ENCODE measurements at places on chromosomes 1 and 21.

DNA sequence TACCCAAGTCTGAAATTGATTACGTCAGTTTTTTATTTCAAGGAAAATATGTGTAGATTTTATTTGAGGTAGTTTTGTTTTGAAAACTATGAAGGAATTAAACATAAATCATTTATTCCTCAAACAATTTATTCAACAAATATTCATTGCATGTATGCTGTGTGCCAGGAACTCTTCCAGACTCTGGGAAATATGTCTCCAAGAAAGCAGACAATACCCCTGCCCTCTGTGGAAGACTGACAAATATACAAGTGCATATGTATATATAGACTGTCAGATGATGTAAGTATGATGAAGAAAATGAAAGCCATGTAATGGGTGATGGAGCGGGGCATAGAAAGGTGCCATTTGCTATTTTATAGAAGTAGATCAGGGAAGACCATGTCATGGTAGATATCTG lies 889.5 kb downstream of the USP25 start:
- DNase-seq: no peak

DNA sequence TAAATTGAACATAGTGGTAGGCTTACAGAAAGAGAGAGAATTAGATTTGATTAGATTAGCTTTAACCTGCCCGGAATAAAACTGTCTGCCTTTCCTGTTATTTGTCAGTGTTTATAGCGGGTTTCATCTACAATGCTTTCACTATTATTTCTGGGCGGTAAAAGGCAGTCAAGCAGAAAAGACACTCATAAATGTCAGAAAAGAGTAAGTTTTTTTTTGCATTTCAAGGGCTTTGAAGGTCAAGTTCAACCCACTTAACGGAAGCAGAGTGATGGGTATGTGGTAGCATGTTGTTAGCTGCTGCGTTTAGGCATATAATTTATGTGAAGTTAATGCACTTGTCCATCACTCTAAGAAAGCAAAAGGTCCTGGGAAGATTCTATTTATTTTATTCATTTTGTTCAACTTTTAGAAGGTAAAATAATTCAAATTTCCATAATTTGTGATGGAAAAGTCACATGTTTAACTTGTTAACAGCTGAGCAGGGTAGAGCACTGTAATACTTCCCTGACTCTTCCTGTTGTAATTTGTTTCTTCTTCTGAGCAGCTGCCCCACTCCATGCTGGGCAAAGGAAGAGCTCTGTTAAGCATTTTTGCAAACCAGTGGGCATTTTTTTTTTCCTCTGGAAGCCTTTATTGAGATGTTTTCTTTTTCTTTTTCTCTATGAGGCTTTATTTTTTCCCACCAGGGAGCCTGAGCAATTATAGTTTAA lies 220.1 kb downstream of the ST6GALNAC3 start:
- no peak for DNase-seq

DNA sequence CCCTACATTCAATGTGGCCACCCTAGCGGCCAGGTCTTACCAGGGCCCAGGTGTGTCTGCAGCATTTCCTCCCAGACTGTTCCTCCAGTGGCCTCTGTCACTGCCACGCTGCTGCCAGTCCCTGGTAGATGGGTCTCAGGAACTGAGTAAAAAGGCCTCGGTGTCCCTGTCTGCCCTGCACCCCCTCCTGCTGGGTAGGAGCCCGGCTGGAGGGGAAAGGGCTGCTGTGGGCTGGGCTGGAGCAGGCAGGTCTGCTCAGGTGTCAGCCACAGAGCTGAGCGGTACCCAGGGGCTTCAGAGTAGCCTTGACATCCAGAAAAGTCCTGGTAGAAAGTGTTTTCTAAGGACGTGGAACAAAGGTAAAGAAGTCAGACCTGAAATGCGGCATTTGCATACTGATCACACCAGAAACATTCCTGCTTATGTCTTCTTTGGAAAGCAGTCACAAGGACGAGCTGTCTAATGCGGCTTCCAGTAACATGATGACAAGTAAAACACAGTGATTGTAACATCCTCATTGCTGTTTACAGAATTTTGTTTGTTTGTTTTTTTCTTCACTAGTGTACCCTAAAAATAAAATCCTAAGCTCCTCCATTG lies 32.6 kb downstream of the SEC16B start:
- DNase-seq: no peak

GRCh38 chr21:29187944-29188343 lies 57.5 kb downstream of the MAP3K7CL start:
- DNase-seq: no peak

DNA sequence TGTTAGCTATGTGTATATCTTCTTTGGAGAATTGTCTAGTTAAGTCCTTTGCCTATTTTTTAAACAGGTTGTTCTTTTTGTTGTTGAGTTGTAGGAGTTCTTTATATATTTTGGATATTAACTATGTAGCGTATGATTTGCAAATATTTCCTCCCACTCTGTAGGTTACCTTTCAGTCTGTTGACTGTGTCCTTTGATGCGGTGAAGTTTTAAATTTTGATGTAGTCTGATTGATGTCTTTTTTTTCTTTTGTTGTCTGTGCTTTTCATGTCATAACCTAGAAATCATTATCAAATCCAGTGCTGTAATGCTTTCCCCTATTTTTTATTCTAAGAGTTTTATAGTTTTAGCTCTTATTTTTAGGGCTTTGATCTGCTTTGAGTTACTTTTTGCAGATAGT lies 8.7 kb upstream of the KISS1 start:
- no peak for DNase-seq

- DNase-seq: no peak
Measured at GRCh38 chr1:228408041-228408868, 1.6 kb upstream of the TRIM11 start.

DNA sequence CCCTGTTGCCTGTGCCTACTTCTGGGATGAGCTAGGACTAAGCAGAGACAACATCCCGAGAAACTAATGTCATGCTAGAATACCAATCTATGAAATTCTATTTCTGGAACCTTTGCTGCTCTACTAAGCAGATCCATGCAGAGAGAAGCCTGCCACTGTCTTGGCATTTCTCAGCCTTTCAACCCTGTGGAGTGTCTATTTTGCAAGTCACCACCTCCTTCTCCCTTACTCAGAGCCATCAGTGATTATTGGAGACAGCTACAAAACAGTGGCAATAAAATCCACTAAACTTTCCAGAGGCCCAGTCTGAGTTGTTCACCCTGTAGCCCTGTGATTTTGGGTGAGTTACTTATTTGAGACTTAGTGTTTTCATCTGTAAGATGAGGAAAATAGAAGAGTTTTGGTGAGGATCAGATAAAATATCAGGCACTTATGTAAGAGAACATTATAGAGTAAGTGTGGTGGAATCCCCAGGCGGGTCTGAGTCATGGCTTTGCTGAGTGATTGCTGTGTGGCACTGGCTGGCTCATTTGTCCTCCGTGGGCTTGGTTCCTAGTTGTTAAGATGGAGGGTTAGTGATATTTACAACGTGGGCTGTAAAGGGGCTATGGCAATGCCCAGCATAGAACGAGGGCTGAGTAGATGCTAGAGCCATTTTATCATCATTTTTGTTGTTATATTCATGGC lies 61.1 kb downstream of the FMN2 start:
- DNase-seq: no peak

GRCh38 chr1:215605011-215605621 lies 38.0 kb downstream of the KCTD3 start:
- DNase-seq: no peak

- no peak for DNase-seq
Measured at GRCh38 chr1:169648709-169649108, 18.8 kb upstream of the SELP start.

GRCh38 chr1:227323171-227323966 lies 5.1 kb upstream of the CDC42BPA start:
- DNase-seq: no peak

Data from KBM-7 (cell line).